Activated CD8-positive, alpha-beta T cell treated with anti-CD3 and anti-CD28 coated beads for 36 hours (primary cell): ENCODE measurements at places on chromosomes 7 and 10. TPM values are rescaled to one million over a fixed set of nuclear protein-coding genes. Genes with fewer than 3 reads are reported as not detected.

The NXPH1 gene
- total RNA-seq = not detected

The AMPH gene
- not detected for total RNA-seq

The ITPRID1 gene
- total RNA-seq = not detected

DNA sequence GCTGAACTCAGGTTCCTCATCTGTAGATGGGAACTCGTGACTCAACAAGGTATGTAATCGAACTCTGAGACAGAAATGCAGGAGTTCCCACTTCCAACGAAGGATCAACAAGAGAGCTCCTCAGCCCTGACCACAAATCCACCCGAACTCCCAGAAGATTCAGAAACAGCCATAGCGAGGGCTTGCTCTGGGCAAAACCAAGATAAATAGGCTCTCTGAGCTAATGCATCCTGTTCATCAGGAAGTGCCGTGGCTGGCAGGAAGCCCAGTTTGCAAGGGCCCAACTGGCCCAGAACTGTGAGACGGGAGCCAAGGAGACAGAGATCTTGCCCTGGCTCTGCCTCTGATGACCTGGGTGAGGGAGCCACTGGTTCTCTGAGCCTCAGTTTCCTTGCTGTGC lies 141.7 kb upstream of the PFKP start:
- peaks cover 23% of the 10 kb centered on the region for H3K27me3 ChIP-seq
- H3K36me3 ChIP-seq = no peaks in the 10 kb centered on the region
- peaks cover 3% of the 10 kb centered on the region for H3K4me1 ChIP-seq
- no peak overlapping the region for H3K27ac ChIP-seq
- DNase-seq = no peak

DNA sequence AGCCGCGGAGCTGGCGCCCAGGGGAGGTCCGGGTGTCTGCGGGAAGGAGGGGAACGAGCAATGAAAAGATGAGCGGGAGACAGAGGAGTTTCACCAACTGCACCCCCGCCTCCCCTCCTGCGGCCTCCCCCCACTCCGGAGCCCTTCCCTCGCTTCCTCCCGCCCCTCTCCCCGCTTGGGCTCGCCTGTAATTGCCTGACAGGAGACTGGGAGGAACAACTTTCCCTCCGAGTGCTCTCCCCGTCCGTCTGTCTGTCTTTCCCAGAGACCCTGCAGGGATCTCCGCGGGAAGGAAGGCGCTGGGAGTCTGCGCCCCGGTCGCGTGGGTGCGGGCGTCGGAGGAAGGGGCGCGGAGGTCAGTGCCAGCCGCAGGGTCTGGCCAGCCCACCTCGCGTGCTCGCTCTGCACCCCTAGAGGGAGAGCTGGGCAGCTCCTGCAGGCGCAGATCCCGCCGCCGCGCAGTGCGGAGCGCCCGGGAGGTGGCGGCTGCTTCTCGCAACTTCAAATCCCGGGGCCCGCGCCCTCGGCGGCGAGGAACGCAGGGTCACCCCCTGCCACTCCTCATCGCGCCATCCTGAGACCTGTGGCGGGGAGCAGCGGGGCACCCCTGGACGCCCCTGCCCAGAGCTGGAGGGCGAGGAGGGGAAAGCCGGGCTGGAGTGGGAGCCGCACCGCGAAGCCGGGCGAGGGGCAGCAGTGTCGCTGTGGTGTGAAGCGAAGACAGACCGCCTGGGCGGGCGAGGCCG lies 511 bp upstream of the NRP1 start:
- peaks cover 68% of the 10 kb centered on the region for H3K27me3 ChIP-seq
- no peaks in the 10 kb centered on the region for H3K36me3 ChIP-seq
- H3K4me3 ChIP-seq = peak overlapping the region; percentile 72
- H3K4me1 ChIP-seq = peaks cover 19% of the 10 kb centered on the region

GRCh38 chr10:129760416-129760815 lies 203.7 kb downstream of the EBF3 start:
- DNase-seq = no peak
- peaks cover 35% of the 10 kb centered on the region for H3K36me3 ChIP-seq

- DNase-seq = no peak
- H3K4me1 ChIP-seq = no peaks in the 10 kb centered on the region
These were observed 27.8 kb downstream of the DMBT1 start for GRCh38 chr10:122588381-122588780.

- no peaks in the 10 kb centered on the region for H3K36me3 ChIP-seq
- no peak overlapping the region for H3K27ac ChIP-seq
- H3K27me3 ChIP-seq = no peaks in the 10 kb centered on the region
- H3K4me1 ChIP-seq = no peaks in the 10 kb centered on the region
- no peak overlapping the region for H3K4me3 ChIP-seq
- DNase-seq = no peak
These were observed 82.9 kb downstream of the GRID1 start for GRCh38 chr10:86283466-86284287.
